ENCODE measurements at places on chromosomes 12 and 14.

DNA sequence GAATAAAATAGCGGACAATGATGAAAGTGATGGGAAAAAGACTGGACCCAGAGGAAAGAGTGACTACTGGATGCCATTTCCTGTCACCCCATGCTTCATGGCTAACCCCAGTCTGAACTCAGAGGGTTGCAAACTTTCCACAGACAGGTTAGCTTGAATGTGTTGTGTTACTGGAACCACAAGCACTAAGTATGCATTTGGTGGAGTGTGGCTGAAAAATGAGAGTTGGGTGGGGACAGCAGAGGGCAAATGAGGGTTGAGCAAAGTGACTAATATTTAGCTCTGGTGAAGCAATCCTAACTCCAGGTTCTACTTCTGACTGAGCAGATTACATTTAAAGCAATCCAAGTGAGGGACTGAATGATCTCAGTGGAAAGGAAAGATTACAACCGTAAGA lies 1.6 kb downstream of the SLC16A7 start:
- DNase-seq, result peak; percentile 88

- DNase-seq, result no peak
Measured at GRCh38 chr14:52856139-52856538, 64.7 kb upstream of the GNPNAT1 start.

- DNase-seq, result peak; percentile 12
Measured at GRCh38 chr12:82650627-82651337, 35.9 kb upstream of the TMTC2 start.

GRCh38 chr14:75401361-75401760 lies 26.5 kb upstream of the JDP2 start:
- DNase-seq, result no peak

All from suppressor macrophage treated with lipopolysaccharide for 1 hour (primary cell).